ENCODE measurements at places on chromosomes 11 and 22. TPM values are rescaled to one million over a fixed set of nuclear protein-coding genes. Genes with fewer than 3 reads are reported as not detected.

The FAM111B gene
- total RNA-seq: not detected

- no peak for DNase-seq
These were observed 35.3 kb downstream of the EXPH5 start for GRCh38 chr11:108558222-108558621.

GRCh38 chr11:65218446-65218845 is 36.7 kb downstream of the CAPN1 start:
- no peak for DNase-seq

GRCh38 chr11:58395581-58395980 is 11.1 kb downstream of the OR5B3 start:
- no peak for DNase-seq

- no peak for DNase-seq
These were observed 2.9 kb downstream of the TUB start for GRCh38 chr11:8083871-8084281.

DNA sequence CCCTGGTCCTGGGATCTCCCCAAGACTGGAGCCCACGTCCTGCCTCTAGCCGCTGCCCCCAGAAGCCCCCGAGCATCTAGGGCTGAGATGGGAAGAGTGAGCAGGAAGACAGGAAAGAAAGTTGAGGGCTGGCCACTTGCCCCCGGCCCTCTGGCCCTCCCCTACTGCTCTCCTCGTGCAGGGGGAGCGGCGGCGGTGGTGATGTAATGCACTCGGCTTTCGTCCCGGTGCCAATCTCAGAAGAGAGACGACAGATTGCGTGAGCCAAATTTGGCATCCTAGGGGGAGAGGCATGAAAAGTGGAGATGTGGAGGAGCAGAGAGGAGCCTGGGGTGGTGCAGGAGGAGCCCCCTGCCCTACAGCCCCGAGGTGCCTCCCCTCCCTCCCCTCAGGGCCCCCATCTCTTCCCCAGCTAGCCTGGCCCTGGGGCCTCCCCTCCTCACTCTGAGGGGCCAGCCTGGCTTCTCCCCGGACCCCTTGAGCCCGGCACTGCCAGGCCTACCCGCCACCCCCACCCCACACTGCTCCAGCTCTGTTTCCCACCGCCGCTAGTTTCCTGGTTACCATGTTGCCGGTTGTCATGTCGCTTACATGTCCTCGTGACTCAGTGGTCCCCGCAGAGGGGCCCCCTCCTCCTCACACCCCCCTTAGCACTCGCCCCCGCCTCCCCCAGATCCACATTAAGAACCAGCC is 2.5 kb downstream of the KCNJ4 start:
- DNase-seq: no peak

- no peak for DNase-seq
These were observed 9.0 kb downstream of the FAM118A start for GRCh38 chr22:45318558-45319323.

GRCh38 chr11:95459291-95460042 is 228.5 kb upstream of the SESN3 start:
- DNase-seq: no peak

DNA sequence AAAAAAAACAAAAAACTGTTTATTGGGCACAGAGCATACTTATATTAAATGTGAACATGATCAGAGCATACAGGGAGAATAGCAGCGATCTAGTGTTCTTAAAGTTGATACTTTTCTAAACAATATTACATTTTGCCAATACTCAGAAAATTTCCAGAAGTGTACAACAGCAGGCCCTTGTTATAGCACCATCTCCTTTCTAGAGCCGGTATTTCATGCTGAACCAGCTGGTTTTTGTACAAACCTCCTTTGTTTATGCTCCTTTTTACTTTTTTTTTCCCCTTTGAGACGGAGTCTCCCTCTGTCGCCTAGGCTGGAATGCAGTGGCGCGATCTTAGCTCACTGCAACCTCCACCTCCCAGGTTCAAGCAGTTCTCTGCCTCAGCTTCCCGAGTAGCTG is 90.7 kb downstream of the PPP6R3 start:
- no peak for DNase-seq

- DNase-seq: no peak
These were observed 3.6 kb downstream of the C11orf16 start for GRCh38 chr11:8928981-8929615.

DNA sequence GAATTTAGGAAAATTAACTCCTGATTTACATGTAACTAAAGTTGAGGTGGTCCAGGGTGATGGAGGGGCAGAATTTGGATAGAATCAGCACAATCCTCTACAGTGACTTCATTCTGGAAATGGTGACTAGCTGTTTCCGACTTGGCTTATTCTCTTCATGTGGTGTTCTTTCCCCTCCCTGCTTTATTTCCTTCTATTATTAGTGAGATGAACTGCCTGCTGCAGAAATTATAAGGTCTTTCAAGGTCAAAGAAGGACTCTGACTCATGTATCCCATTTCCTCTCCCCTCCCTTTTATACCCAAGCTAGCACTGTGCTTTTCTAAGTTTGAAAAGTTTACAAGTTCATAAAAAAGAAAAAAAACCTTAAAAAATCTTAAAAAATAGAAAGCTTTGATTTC is 12.2 kb upstream of the MRPL17 start:
- DNase-seq: no peak

GRCh38 chr11:15748741-15749140 is 607.6 kb downstream of the SOX6 start:
- no peak for DNase-seq

The KDM4E gene
- not detected for total RNA-seq

The SYTL2 gene
- 33.9 TPM for total RNA-seq

DNA sequence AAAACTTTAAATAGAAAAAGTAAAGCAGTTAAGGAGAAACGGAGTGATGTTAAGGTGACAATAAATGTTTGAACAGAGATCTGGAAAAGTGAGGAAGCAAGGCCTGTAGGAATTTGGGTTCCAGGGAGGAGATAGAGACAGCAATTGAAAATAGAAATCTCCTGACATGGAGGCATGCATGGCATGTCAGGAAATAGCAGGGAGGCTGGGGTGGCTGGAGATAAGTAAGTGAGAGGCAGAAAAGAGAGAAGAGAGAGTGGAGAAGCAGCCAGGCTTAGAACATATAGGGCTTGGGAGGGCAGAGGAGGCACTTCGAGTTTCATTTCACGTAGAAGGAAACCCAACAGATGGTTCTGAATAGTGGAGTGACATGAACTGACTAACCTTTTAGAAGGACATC is 185.5 kb downstream of the LRRC4C start:
- no peak for DNase-seq

DNA sequence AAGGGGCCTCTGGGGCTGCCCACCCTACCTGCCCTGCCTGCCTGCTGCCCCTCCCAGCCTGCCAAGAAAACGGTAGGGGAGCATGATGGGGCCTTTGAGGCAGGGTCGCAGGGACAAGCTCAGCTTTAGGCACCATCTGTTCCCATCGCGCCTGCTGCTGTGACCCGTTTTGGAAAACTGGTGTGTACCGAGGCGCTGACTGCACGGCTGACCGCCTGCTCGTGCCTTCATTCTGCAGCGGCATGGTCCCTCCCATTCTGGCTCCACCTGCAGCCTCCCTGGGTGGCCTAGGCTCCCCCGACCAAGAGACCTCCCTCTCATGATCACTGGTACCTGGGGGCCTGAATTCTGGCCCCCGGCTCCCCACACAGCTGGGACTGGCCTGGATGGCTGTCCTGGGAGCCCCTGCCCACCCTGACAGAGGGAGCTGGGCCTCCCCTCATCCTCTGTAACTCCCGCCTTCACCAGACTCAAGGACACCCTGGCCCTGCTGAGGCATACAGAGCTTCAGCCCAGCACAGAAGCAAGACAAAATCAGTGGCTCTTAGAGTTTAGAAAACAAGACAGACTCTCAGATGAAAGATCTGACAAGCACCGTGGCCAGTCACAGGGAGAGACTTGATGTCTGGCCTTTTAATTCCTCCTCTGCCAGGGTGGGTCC is 6.5 kb upstream of the MYRF start:
- DNase-seq: no peak

The OR52J3 gene
- not detected for total RNA-seq

- no peak for DNase-seq
These were observed 700 bp downstream of the TTC17 start for GRCh38 chr11:43359422-43359818.

The PANX3 gene
- not detected for total RNA-seq

DNA sequence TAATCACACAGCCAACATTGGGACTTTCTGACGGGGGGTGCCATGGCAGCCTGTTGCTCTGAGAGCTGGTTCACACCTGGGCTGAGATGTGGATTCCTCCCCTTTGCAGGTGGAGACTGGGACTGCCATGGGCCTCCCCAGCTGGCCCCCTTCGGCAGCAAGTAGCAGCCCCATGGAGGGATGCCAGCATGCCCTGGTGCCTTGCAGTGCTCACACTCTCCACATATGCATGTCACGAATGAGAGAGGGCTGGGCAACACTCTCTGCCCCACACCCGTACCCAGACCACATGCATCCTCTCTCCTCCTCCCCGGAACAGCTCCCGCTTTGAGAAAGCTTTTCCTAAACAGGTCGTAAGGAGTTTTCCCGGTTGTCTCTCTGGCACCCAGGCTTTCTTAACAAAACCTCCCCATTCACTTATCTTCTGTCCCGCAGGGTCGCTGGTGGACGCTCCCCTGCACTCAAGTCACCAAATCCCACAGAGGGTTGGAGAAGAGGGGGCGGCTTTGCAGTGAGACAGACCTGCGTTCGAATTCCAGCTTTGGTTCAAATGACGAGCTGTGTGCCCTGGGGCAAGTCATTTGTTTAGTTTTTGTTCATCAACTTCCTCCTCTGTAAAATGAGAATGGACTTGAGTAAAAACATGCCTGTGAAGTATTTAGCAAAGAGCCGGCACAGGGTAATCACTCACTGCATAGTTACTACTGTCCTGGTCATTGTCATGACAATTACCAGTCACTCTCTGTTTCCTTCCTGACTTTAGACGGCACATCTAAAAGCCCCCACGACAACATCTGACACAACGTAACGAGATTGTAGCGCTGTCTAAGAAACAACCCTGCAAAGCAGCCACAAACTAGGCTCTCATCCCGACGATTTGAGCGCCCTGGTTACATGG is 231.3 kb upstream of the B3GAT1 start:
- DNase-seq: no peak

The RFPL3 gene
- not detected for total RNA-seq

The DMC1 gene
- total RNA-seq: 0.84 TPM

The SCGB1C1 gene
- not detected for total RNA-seq

The OR2AG1 gene
- not detected for total RNA-seq

The ANKK1 gene
- 1.7 TPM for total RNA-seq

DNA sequence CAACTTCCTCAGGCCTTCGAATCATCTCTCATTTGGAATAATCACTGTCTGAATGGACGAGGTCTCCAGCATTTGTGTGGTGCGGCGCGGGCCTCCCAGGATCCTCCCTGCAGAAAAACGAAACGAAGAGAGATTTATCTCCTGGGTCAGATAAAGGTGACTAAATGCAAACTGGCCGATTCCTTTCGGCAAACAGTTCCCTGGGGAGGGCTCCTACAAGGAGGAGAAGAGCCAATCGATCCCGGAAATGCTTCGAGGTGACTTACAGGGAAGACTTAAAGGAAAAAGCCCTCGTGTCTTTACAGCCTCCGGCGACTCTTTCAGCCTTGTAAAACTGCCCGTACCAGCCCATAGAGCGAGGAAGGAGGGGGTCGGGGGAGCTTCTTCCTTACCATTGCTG is 126.5 kb downstream of the MIAT start:
- no peak for DNase-seq

DNA sequence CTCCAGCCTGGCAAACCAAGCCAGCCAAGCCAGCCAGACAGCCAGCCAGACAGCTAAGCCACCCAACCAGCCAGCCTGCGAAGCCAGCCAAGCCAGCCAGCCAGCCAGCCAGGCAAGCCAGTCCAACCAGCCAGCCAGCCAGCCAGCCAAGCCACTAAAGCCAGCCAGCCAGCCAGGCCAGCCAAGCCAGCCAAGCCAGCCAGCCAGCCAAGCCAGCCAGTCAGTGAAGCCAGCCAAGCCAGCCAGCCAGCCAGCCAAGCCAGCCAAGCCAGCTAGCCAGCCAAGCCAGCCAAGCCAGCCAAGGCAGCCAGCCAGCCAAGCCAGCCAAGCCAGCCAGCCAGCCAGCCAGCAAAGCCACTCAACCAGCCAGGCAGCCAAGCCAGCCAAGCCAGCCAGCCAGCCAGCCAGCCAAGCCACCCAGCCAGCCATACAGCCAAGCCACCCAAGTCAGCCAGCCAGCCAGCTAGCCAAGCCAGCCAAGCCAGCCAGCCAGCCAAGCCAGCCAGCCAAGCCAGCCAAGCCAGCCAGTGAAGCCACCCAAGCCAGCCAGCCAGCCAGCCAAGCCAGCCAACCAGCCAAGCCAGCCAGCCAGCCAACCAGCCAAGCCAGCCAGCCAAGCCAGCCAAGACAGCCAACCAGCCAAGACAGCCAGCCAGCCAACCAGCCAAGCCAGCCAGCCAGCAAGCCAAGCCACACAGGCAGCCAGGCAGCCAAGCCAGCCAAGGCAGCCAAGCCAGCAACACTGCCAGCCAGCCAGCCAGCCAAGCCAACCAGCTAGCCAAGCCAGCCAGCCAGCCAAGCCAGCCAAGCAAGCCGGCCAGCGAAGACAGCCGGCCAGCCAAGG is 29.7 kb downstream of the CCT8L2 start:
- no peak for DNase-seq

All from omental fat pad (tissue), 4 donors.